ENCODE measurements at places on chromosomes 13 and 19. TPM values are rescaled to one million over a fixed set of nuclear protein-coding genes. Genes with fewer than 3 reads are reported as not detected.

GRCh38 chr19:32471811-32472210 lies 66.2 kb downstream of the DPY19L3 start:
- H3K4me3 ChIP-seq = no peak overlapping the region
- H3K27me3 ChIP-seq = no peaks in the 10 kb centered on the region
- DNase-seq = no peak
- H3K4me1 ChIP-seq = no peaks in the 10 kb centered on the region
- no peak overlapping the region for H3K27ac ChIP-seq
- H3K36me3 ChIP-seq = 0 out of 2 replicates have a peak, but pooled peaks cover 4% of the 10 kb centered on the region

DNA sequence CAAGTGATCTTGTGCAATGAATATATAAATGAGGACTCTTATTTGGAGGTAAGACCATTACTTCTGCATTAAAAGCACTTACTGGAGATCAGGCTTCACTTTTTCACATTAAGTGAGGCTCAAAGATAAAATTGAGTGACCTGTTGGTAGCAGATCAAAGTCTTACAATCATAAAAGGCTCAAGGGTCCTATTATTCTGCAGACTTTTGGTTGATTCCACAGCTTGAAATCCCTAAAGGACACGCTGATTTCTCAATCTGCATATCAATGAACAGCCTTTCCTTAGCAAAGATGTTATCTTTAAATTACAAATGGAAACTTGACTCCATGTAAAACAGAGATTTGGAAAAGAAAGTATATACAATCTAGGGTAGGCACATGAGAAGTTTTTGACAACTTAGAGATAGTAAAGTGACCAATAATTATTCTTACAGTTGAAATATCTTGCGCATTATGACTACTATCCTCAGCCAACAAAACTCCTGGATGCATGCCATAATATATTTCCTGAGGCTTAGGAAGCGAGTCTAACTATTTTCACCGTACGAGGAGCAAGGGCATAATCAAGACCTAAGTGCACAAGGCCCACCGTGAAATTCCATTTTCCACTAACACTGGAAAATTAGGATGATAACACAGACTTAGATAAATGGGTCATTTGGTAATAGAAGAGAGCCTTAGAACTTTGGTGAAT lies 640.7 kb downstream of the LIG4 start:
- no peaks in the 10 kb centered on the region for H3K27me3 ChIP-seq
- no peak for DNase-seq
- H3K4me3 ChIP-seq = no peak overlapping the region
- no peaks in the 10 kb centered on the region for H3K36me3 ChIP-seq
- H3K4me1 ChIP-seq = no peaks in the 10 kb centered on the region

PCCA gene
- total RNA-seq = 9.1 TPM

PTGIR gene
- total RNA-seq = 21.1 TPM

- no peaks in the 10 kb centered on the region for H3K27me3 ChIP-seq
- DNase-seq = no peak
- H3K27ac ChIP-seq = no peak overlapping the region
- H3K4me3 ChIP-seq = no peak overlapping the region
- H3K4me1 ChIP-seq = peaks cover 9% of the 10 kb centered on the region
These were observed 175.2 kb upstream of the RNF113B start for GRCh38 chr13:98352226-98352625.

DNA sequence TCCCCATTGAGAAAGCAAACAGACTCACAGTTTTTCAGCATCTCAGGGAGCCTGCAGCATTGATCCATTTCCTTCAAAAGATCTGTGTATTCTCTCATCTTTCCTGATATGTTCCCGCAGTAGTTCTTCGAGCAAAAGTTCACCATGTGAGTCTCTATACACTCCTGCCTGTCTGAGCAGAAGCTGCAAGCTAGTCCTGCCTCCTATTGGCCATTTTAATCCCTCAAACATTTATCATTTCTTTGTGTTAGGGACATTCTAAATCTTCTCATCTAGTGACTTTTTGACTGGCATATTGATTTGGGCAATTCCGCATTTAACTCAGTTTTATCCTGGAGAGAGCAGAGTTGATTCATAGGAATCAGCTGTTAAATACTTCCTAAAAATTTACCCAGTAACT lies 660.4 kb upstream of the KLF12 start:
- no peak overlapping the region for H3K27ac ChIP-seq
- no peaks in the 10 kb centered on the region for H3K27me3 ChIP-seq
- no peaks in the 10 kb centered on the region for H3K4me1 ChIP-seq
- peak; percentile 12 for DNase-seq
- no peak overlapping the region for H3K4me3 ChIP-seq

DNA sequence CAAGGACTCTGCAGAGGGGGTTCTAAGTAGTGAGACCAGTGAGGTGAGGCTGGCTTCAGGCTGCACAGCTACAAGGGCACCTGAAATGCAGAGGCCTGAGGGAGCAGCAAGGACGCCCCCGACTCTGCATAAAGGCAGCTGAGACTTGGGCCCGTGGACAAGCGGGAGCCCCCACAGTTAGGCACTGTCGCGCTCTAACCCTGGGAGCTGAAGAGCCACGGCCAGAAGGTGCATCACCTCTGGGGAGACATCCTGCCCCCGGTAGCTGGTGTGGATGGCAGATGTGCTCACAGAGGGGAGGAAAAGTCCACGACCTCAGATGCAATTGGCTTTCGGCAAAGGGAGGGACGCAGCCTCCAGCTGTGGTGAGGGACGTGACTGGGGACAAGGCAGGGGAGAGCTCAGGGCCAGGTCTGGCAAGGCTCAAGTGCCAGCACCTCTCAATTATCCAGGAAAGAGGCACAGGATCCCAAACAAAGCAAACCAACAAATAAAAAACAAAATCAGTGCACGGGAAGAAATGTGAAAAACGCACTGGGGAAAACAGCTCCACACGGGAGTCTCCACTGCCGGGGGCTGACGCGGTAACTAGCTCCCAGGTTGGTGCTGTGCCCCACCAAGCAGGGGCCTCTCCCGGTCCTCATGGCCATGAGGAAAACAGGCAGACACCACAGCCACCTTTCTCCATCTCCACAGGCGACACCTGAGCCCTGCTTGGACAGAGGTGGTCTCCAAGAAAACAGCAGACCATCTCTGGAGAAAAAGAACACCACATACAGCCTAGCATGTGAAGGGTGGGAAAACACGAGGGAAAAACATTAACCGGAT lies 23.0 kb upstream of the PLPP2 start:
- no peaks in the 10 kb centered on the region for H3K4me1 ChIP-seq
- H3K4me3 ChIP-seq = no peak overlapping the region
- DNase-seq = no peak
- no peaks in the 10 kb centered on the region for H3K27me3 ChIP-seq
- H3K27ac ChIP-seq = no peak overlapping the region

DNA sequence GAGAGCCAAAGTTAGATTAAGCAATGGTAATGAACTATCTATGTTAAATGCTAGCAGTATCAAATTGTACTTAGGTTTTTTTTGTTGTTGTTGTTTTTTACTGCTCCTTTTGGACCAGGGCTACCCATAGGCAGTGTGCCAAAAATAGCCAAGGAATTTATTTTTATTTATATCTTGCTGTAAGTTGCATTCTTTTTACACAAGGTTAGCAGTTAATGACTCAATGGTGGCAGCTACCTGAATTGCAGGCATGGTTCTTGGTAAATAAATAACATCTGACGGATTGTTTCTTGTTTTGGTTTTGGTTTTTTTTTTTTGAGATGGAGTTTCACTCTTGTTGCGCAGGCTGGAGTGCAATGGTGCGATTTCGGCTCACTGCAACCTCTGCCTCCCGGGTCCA lies 194.8 kb upstream of the TSC22D1 start:
- H3K27me3 ChIP-seq = no peaks in the 10 kb centered on the region
- H3K4me3 ChIP-seq = no peak overlapping the region
- no peaks in the 10 kb centered on the region for H3K36me3 ChIP-seq
- peaks cover 11% of the 10 kb centered on the region for H3K4me1 ChIP-seq
- no peak for DNase-seq
- no peak overlapping the region for H3K27ac ChIP-seq

KIR2DL3 gene
- total RNA-seq = not detected

DNA sequence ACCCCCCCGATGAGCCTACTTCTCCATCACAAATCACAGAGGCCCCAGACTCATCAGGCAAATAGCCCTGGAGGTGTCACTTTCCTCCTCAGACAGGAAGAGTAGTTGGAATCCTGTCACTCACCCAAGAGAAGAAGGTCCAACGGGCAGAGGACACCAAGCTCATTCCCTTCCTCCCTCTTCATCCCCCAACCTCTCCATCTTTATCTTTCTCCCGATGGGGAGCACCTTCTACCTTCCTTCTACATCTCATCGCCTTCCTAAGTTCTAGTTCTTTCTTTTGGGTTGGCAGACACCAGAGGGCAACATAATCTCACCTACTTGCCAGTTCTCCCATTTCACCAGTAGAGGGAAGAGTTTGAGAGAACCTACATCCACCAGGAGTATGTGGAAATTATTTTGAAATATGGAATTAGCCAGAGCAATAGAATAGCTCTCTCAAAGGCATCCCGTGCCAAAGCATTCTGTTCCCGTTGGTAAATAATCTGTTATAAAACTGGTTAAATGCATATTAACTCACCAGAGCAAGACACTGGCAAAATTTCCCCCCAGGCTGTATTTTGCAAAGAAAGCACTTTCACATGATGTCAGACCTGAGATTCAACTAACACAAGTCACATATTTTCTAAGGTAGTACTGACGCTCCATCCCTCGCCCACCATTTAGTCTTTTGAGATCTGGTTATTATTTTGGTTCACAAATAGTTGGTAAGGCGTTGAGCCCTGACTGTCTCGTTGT lies 55.0 kb downstream of the ZIC5 start:
- no peaks in the 10 kb centered on the region for H3K4me1 ChIP-seq
- peak; percentile 79 for DNase-seq
- H3K4me3 ChIP-seq = no peak overlapping the region
- no peaks in the 10 kb centered on the region for H3K36me3 ChIP-seq
- H3K27ac ChIP-seq = no peak overlapping the region

GRCh38 chr13:23460309-23460708 lies 26.8 kb upstream of the SACS start:
- no peak overlapping the region for H3K4me3 ChIP-seq
- H3K4me1 ChIP-seq = peaks cover 11% of the 10 kb centered on the region
- H3K27me3 ChIP-seq = no peaks in the 10 kb centered on the region
- no peak overlapping the region for H3K27ac ChIP-seq
- no peak for DNase-seq

PGLYRP1 gene
- not detected for total RNA-seq

DNA sequence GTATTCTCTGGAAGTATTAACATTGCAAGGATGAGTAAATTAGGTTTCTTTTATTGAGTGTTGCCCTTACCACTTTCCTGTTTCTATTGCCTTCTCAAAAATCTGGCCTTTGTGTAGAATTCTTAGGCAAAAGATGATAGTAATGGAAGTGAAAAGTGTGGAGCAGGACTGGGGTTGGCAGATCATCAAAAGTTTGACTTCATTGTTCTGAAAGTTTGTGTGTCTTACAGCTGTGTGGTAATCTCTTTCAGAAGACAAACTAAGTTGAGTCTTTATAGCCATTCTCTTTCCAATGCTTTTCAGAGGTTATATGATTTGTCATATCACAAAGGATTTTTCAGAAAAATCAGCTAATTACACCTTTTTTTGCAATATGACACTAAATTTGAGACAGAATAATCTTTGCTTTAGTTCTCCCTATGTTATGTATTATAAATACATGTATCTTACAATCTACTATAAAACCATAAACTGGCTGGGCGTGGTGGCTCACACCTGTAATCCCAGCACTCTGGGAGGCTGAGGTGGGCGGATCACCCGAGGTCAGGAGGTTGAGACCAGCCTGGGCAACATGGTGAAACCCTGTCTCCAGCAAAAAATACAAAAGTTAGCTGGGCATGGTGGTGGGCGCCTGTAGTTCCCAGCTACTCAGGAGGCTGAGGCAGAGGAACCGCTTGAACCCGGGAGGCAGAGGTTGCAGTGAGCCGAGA lies 8.7 kb upstream of the KCNRG start:
- H3K4me3 ChIP-seq = no peak overlapping the region
- H3K27me3 ChIP-seq = no peaks in the 10 kb centered on the region
- H3K4me1 ChIP-seq = peaks cover 3% of the 10 kb centered on the region
- peak; percentile 36 for DNase-seq
- peaks cover 23% of the 10 kb centered on the region for H3K36me3 ChIP-seq

- 0 out of 2 replicates have a peak overlapping the region, but pooled peaks have one; percentile 3 for H3K27ac ChIP-seq
- H3K36me3 ChIP-seq = peaks cover 21% of the 10 kb centered on the region
- no peak for DNase-seq
- no peak overlapping the region for H3K4me3 ChIP-seq
- no peaks in the 10 kb centered on the region for H3K27me3 ChIP-seq
- peaks cover 7% of the 10 kb centered on the region for H3K4me1 ChIP-seq
These were observed 3.8 kb downstream of the MYADM start for GRCh38 chr19:53871454-53871853.

HSD17B14 gene
- total RNA-seq = 3.9 TPM

DNA sequence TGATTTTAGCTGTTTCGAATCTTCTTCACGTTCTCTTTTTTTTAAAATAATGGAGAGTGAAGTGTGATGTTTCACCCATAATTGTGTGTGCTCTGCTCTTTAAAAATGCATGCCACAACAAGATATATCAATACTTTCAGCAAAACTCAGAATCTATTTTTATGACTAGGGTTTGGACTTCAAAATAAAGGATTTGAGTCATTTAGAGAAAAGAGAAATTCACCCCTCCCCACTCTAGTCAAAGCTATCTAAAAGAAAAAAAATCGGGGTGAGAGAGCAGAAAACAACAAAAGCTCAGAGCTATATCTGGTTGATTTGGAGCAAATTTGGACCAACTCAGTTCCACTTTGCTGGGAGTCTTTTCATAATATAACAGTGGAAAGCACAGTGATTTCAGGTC lies 244.5 kb downstream of the DNAJC15 start:
- peak overlapping the region; percentile 76 for H3K27ac ChIP-seq
- H3K27me3 ChIP-seq = no peaks in the 10 kb centered on the region
- no peak for DNase-seq
- H3K4me1 ChIP-seq = peaks cover 38% of the 10 kb centered on the region

GRCh38 chr19:41774515-41774980 lies 19.2 kb downstream of the CEACAM6 start:
- DNase-seq = no peak
- H3K27ac ChIP-seq = no peak overlapping the region
- no peaks in the 10 kb centered on the region for H3K36me3 ChIP-seq
- peaks cover 17% of the 10 kb centered on the region for H3K27me3 ChIP-seq
- no peaks in the 10 kb centered on the region for H3K4me1 ChIP-seq
- no peak overlapping the region for H3K4me3 ChIP-seq

Measured in GM23248 (cell line).